ENCODE measurements at places on chromosomes 5 and 9. TPM values are rescaled to one million over a fixed set of nuclear protein-coding genes. Genes with fewer than 3 reads are reported as not detected.

Gene CCNJL
- 10.1 TPM for polyA plus RNA-seq

Gene PPP2R2B
- 14.4 TPM for polyA plus RNA-seq

Gene ANKRD34B
- polyA plus RNA-seq: 0.35 TPM

Gene DNAI1
- 1.9 TPM for polyA plus RNA-seq

Gene HMGXB3
- 26.3 TPM for polyA plus RNA-seq

Gene NUTM2G
- 0.31 TPM for polyA plus RNA-seq

Gene WWC1
- 82.1 TPM for polyA plus RNA-seq

Gene PCDHA9
- polyA plus RNA-seq: not detected

Gene CKMT2
- polyA plus RNA-seq: 5.7 TPM

- DNase-seq: no peak
These were observed 86.0 kb downstream of the SNCAIP start for GRCh38 chr5:122398016-122398415.

- no peak for DNase-seq
These were observed 153.1 kb upstream of the ELL2 start for GRCh38 chr5:96114736-96115135.

- DNase-seq: no peak
These were observed 92.5 kb downstream of the IRX2 start for GRCh38 chr5:2658881-2659470.

DNA sequence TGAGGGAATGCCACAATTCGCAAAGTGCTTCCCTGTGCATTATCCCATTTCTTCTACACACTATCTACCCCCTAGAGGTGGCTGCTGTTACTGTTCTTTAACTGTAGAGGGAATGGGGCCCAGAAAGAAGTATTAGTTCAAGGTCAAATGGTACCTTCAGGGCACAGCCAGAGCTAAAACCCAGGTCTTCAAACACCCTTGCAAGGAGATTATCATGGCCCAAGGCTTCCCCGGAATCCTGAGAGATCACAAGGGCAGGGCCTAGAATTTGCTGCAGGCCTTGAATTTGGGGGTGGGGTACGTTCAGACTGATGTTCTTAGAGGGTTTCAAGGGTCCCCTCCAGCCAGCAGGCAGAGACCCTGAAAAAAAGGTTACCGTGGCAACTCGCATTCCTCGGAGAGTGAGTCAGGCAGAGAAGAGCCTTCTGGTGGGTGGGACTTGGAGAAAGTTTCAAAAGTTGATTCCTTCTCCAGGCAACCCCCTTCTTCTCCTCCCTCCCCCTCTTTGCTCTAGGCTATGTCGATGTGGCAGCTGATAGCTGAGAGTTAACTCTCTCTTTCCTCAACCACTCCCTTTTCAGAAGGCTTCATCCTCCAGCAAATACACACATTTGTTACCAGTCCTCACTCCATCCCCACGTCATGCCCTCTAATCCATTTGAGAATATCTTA, 1.9 kb downstream of the SPARC start:
- DNase-seq: peak; percentile 67

DNA sequence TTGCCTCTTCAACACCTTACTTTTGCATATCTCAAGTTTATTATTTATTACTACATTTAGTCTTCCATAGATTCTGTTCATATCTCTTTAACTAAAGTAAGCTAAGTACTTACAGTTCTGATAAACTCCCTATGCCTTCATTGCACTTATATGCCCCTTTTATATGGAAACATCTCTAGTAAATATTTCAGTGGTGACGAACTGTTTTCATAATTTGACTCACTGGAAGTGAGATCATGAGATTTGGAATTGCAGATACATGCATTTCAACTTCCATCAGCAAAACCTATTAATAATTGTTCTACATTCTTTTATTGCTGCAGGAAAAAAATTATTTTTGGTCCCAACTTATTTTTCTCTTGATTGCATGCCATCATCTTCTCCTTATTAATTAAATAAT, 263.5 kb downstream of the CD180 start:
- DNase-seq: no peak

DNA sequence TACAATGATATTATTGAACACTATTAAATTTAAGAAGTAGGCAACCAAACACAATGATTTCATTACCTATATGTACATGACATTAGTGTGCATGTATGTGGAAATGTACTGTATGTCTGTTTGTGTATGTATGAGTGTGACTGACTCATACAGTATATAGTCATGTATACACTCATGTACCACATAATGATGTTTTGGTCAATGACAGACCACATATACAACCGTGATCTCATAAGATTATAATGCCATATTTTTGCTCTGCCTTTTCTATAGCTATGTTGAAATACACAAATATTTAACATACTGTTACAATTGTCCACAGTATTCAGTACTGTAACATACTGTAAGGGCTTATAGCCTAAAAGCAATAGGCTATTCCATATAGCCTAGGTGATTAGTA, 19.7 kb downstream of the SVEP1 start:
- no peak for DNase-seq

DNA sequence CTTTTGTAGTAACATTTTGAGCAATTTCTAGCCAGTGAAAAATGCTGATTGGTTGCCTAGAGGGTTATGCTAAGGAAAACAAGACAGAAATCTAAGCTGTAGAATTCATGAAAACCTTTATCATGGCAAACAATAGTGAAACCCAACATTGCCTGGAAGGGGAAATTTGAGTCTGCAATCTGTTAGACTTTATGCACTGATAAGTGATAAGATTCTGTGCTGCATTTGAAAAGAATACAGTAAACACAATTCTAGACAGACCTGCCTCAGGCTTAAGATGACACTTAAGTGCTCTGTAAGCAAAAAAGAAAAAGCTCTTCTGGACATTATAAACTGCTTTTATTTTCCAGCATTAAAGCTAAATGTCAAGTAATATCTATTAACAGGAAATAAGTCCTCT, 519.3 kb downstream of the ISL1 start:
- no peak for DNase-seq

- peak; percentile 39 for DNase-seq
These were observed 37.1 kb upstream of the RAPGEF6 start for GRCh38 chr5:131671994-131672655.

DNA sequence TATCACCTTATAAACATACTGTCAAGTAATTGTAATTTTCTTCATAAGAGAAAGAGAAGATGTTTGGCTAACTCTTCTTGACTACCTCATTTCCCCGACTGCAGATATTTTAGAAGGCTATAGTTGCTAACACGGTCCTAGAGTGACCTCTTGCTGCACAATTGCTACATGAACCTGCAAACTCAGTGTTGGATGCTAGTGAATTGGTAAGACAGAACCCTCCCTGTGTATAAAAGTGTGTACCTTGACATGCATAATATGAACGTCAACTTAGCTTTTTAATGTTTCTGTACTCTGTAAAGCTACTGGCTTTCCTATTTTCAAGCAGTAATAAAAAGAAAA, 46.7 kb upstream of the CER1 start:
- DNase-seq: no peak

DNA sequence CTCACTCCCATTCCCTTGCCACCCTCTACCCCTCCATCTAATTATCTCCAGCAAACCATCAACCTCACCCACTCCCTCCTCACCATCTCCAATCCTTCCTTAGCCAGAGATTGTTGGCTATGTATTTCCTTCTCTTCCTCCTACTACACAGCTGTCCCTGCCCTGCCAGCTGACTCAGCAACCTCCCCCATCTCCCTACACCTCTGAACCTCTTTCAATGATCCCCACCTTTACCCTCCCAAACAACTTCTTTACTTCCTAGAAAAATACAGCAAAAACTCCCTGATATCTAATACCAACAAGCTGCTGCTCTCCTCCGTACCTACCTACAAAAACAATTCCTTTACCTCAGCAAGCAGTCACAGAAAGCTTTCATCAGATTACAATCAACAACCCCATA, 37.3 kb downstream of the SPTLC1 start:
- DNase-seq: no peak

DNA sequence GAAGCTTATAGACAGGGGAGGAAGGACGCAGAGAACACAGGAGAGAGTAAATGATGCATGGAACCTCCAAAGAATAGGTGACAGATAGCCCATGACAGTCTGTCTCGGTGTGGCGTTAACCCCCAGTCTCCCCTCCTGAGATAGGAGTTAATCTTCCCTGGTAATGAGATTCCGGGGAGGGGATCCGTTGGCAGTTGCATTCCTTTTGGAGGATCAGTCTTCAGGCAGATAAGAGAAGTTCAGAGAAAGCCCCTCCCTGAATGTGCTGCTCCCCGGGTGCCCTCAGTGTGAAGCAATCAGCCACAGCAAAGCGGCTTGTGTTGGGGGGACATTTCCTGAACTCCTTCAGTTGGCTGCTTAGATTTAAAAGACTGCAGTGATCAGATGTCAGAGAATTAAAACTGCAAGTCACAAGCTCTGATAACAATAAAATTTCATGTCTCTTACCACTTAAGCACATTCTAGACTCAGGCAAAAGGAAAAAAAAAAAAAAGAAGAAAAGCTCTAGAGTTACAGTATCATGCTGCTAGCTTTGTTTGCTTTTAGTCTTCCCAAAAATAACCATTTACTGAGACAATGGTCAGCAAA, 121.1 kb downstream of the EGFLAM start:
- DNase-seq: peak; percentile 20

- no peak for DNase-seq
These were observed 94.3 kb upstream of the CPEB4 start for GRCh38 chr5:173793648-173794548.

DNA sequence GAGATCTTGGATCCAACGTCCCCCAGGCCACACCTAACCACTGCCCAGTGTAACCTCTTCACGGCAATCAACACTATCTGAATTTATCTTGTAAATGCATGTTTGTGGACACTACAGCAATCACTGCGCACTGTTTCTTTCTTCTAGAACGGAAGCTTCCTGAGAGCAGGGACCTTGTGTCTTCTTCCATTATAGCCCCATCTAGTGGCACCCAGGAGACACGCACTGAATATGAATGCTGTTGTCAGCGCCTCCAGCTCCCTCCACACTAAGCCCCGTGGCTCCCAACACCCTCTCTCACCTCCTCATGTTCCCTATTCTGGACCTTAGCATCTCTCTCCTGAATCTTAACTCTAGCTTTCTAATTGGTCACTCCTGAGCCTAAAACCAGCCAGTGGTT, 72.7 kb downstream of the SMIM23 start:
- DNase-seq: no peak

- DNase-seq: no peak
These were observed 184.5 kb upstream of the PAPPA start for GRCh38 chr9:115969096-115969495.

- no peak for DNase-seq
These were observed 38.5 kb downstream of the TARS1 start for GRCh38 chr5:33479311-33479710.

- DNase-seq: no peak
These were observed 29.3 kb upstream of the SNX2 start for GRCh38 chr5:122745597-122745996.

GRCh38 chr9:128917151-128917849, 3.5 kb upstream of the PHYHD1 start:
- no peak for DNase-seq

DNA sequence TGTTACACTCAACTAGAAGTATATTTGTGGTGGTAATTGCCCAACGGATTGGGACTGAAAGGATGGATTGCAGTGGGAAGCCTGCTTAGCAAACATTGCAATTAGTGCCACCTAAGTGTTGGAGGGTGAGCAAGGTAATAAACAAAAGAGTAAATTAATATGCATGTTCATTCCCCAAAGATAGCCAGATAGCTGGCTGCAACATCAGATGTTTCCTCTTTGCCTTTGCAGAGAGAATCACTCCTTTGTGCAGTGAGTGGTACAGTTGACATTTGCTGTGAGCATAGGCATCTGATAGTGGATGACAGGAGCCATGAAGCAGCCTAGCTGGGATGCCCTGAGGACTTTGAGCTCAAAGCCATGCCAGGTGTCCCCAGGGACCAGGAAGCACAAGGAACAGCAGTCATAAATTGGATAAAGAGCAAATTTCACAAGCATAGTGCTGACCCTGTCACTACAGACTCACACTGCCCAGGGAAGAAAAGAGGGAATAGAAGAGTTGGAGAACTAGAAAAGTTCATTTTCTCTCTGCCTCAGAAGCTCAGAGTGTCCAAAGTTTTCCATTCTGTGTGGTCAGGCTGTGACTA, 336.1 kb upstream of the SLC30A5 start:
- no peak for DNase-seq

GRCh38 chr5:150729859-150730258, 29.0 kb downstream of the DCTN4 start:
- DNase-seq: no peak

DNA sequence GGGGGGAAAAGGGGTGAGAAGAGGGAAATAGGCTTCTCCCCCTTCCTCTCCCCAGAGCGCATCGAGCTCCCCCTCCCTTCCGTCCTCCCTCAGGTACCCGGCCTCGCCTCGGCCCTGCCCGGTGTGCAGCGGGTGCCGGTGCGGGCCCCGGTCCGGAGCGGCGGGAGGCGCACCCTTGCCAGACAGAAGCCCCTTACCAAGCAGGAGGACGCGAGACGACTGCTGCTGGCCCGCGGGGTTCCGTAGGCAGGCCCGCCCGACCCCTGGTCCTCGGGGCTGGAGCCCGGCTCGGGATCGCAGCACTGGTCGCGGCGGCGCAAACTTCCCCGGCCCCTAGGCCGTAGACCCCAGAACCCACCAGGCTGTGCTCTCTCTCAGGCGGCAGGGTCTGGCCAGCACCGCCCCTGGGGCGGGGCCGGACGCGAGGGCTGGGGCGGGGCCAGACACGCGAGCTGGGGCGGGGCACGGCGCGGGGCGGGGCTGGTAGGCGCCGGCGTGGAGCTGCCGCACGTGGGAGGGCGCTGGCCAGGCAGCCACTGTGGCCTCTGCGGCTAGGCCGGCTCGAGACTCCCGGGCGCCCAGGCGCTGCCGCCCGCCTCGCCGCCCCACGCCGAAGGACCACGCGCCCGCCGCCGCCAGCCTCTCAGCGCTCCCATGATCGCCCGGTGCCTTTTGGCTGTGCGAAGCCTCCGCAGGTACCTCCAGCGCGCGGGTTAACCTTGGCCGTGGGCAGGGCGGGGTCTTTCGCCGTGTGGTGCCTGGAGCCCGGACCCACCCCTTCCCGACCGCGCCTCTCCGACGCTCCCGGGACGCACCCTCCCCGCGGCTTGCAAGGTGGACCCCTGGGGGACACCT, at the start of the genes NLN and SGTB:
Gene NLN (plus strand): TSS at position 486 of the 855 bp plus-strand sequence. CDS start 169 bp downstream, at position 655.
Gene SGTB (minus strand): TSS at position 390 of the 855 bp plus-strand sequence. CDS start 1,302 bp downstream, outside the sequence.
- peak; percentile 78 for DNase-seq

- DNase-seq: no peak
These were observed 26.0 kb downstream of the ZCCHC7 start for GRCh38 chr9:37146410-37146809.

- DNase-seq: no peak
These were observed 29.3 kb downstream of the POLR1E start for GRCh38 chr9:37514999-37515398.

DNA sequence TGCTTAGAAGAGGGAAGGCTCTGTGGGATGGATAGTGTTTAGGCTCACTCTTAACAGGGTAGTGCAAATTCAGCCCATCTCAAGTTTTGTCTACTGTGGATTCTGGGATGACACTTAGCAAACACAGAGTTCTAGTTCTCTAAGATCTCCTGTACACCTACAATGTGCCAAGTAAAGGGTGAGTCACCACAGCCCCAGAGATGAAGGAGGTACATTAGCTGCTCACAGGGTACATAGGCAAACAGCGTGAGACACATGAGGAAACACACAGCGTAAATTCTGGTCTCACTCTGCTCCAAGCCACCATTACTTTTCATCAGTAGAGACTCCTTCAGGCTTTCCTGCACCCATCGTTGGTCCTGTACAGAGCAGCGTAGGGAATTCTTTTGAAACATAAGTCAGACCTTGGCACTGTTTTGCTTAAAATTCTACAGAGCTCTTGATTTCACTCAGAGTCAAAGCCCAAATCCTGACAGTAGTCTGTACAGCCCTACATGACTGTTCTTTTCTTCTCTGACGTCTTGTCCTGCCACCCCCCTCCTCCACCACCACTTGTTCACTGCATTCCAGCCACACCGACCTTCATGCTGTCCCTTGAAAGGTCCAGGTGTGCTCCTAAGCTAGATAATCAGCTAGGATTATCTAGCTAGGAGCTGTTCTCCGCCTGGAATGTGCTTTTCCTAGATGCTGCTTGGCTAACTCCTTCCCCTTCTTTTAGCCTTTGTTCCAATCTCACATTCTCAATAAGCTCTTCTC, 8.7 kb downstream of the ASTN2 start:
- no peak for DNase-seq
